Neural progenitor cell (in vitro differentiated cells): ENCODE measurements at places on chromosomes 12 and 14. TPM values are rescaled to one million over a fixed set of nuclear protein-coding genes. Genes with fewer than 3 reads are reported as not detected.

Gene ANKRD13A
- total RNA-seq = 35.4 and 47.5 TPM in 2 replicates

- no peak for DNase-seq
- H3K4me3 ChIP-seq = no peak overlapping the region
- no peaks in the 10 kb centered on the region for H3K27me3 ChIP-seq
- H3K36me3 ChIP-seq = no peaks in the 10 kb centered on the region
Observed at GRCh38 chr14:83887866-83888265, 1642.1 kb upstream of the FLRT2 start.

Gene AICDA
- total RNA-seq = not detected in 2 replicates

Gene GPR137C
- total RNA-seq = 7.1 and 9.3 TPM in 2 replicates

Gene EPYC
- not detected in 2 replicates for total RNA-seq

GRCh38 chr12:20801035-20801434, 9.5 kb upstream of the SLCO1B3 start:
- H3K27ac ChIP-seq = no peak overlapping the region
- H3K4me3 ChIP-seq = no peak overlapping the region
- no peaks in the 10 kb centered on the region for H3K36me3 ChIP-seq
- no peak for DNase-seq
- no peaks in the 10 kb centered on the region for H3K4me1 ChIP-seq

GRCh38 chr12:11853126-11853525, 203.7 kb downstream of the ETV6 start:
- no peak overlapping the region for H3K4me3 ChIP-seq
- H3K36me3 ChIP-seq = no peaks in the 10 kb centered on the region
- H3K27me3 ChIP-seq = no peaks in the 10 kb centered on the region
- no peak overlapping the region for H3K27ac ChIP-seq
- H3K4me1 ChIP-seq = peaks cover 16% of the 10 kb centered on the region
- DNase-seq = no peak

GRCh38 chr14:25828562-25828961, 769.3 kb downstream of the NOVA1 start:
- DNase-seq = no peak
- H3K27me3 ChIP-seq = no peaks in the 10 kb centered on the region
- H3K4me3 ChIP-seq = no peak overlapping the region
- H3K27ac ChIP-seq = no peak overlapping the region
- H3K36me3 ChIP-seq = no peaks in the 10 kb centered on the region
- no peaks in the 10 kb centered on the region for H3K4me1 ChIP-seq

GRCh38 chr12:101746196-101746595, 6.9 kb upstream of the SYCP3 start:
- no peaks in the 10 kb centered on the region for H3K4me1 ChIP-seq
- H3K36me3 ChIP-seq = no peaks in the 10 kb centered on the region
- no peak overlapping the region for H3K27ac ChIP-seq

Gene ERP27
- total RNA-seq = not detected in 2 replicates

DNA sequence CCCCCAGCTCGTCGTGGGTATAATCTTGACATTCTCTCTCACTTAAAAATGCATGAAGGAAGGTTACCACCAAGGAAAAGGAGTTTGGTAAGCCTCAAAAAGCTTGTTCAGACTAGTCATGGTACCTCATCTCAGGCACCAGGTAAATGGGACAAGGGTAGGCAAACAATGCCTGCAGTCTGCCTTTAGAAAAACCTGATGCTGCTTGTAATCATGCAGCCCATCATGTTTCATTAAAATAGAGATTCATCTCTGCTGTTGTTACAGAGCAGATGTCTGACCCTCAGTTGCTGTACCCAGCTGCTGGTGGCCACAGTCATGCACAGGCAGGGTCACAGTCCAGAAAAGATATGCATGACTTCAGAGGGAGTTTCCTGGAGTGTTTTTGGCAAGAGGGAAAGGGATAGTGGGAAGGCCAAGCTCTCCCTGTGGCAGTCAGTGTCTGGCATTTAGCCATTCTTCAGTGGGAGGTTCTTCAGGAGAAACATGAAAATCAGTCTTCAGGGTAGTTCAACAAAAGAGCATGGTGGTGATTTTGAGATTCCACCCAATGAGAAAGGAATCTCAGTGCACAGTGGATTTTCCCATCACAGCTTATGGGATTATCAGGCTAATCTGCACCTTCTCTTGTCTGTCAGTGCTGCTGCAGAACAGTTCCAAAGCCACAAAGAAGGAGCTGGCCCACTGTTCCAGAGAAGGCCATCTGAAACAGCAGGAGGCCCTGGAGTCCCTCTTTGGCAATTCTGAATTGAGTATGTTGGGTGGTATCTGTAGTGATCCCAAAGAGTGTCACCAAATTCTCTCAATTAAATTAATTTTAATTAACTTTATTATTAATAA, 202.7 kb upstream of the FRMD6 start:
- no peak for DNase-seq
- no peaks in the 10 kb centered on the region for H3K27me3 ChIP-seq
- no peak overlapping the region for H3K4me3 ChIP-seq
- H3K27ac ChIP-seq = no peak overlapping the region
- no peaks in the 10 kb centered on the region for H3K36me3 ChIP-seq

DNA sequence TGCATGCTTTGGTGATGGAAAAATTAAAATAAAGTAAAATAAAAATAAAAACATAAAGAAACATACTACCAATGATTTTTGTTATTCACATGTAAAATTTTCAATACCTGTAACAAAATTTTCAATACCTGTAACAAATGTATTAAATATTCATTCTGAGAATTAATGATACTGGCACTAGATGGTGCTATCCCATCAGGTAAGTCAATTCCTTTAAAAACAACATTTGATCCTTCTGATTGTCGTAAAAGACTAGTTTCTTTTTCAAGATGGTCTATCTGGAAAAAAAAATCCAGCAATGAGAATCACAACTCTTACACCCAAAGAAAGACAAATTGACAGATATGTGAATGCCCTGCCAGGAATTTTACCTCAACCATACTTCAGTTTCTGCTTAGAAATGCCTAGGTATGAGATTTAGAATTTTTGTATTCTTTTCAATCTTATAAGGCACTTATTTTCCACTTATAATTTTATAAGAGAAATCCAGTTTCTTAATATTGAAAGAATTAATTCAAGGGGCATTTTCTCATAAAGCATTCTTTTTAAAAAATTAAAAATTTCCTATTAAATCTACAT, 30.7 kb downstream of the CEP290 start:
- peak; percentile 8 for DNase-seq
- H3K36me3 ChIP-seq = peaks cover 21% of the 10 kb centered on the region
- no peaks in the 10 kb centered on the region for H3K4me1 ChIP-seq
- H3K27ac ChIP-seq = no peak overlapping the region
- no peak overlapping the region for H3K4me3 ChIP-seq

DNA sequence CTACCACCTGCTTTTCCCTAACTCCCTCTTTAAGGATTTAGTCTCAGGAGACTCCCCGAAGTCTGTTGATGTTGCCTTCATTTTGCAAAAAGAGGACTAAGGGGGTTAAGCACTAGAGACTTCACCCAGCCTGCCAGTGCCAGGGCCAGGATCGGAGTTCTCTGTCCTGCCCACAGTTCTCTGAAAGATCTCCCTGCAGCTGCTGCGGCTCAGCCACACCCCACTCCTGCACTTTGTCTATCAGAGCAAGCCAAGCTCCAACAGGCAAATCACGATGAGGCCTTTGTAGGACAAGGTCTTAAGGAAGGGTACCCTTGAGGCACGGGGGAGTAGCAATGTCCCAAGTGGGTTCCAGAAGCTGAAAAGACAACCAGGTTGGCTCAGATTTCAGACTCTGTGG, 148.8 kb upstream of the EGLN3 start:
- no peak for DNase-seq
- no peaks in the 10 kb centered on the region for H3K27me3 ChIP-seq
- H3K4me1 ChIP-seq = peaks cover 19% of the 10 kb centered on the region
- no peaks in the 10 kb centered on the region for H3K36me3 ChIP-seq
- no peak overlapping the region for H3K4me3 ChIP-seq
- H3K27ac ChIP-seq = no peak overlapping the region

- H3K36me3 ChIP-seq = no peaks in the 10 kb centered on the region
- peaks cover 4% of the 10 kb centered on the region for H3K4me1 ChIP-seq
- H3K27ac ChIP-seq = no peak overlapping the region
- H3K4me3 ChIP-seq = no peak overlapping the region
- no peaks in the 10 kb centered on the region for H3K27me3 ChIP-seq
Observed at GRCh38 chr12:75840994-75841355, 190.6 kb downstream of the PHLDA1 start.
